Activated T-helper 1 cell treated with anti-CD3 and anti-CD28 coated beads, Interleukin-12 subunit alpha, Interleukin-12 subunit beta, Interleukin-2, Interleukin-4 antibody, amounts not matched to agents 30 ng/mL and 10 ng/mL and 1 ng/mL, durations not matched to agents 14 hours and 24 hours and 36 hours (primary cell): ENCODE measurements at places on chromosomes 3 and 15.

GRCh38 chr3:89098964-89099585 lies 8.3 kb upstream of the EPHA3 start:
- no peaks in the 10 kb centered on the region for H3K4me1 ChIP-seq
- no peak overlapping the region for H3K27ac ChIP-seq
- DNase-seq, result peak; percentile 9
- no peaks in the 10 kb centered on the region for H3K36me3 ChIP-seq

GRCh38 chr15:95866711-95867440 lies 463.6 kb upstream of the NR2F2 start:
- no peak for DNase-seq
- H3K27ac ChIP-seq, result no peak overlapping the region
- H3K36me3 ChIP-seq, result no peaks in the 10 kb centered on the region
- peaks cover 57% of the 10 kb centered on the region for H3K4me1 ChIP-seq
- no peak overlapping the region for H3K4me3 ChIP-seq
- H3K27me3 ChIP-seq, result peaks cover 28% of the 10 kb centered on the region

DNA sequence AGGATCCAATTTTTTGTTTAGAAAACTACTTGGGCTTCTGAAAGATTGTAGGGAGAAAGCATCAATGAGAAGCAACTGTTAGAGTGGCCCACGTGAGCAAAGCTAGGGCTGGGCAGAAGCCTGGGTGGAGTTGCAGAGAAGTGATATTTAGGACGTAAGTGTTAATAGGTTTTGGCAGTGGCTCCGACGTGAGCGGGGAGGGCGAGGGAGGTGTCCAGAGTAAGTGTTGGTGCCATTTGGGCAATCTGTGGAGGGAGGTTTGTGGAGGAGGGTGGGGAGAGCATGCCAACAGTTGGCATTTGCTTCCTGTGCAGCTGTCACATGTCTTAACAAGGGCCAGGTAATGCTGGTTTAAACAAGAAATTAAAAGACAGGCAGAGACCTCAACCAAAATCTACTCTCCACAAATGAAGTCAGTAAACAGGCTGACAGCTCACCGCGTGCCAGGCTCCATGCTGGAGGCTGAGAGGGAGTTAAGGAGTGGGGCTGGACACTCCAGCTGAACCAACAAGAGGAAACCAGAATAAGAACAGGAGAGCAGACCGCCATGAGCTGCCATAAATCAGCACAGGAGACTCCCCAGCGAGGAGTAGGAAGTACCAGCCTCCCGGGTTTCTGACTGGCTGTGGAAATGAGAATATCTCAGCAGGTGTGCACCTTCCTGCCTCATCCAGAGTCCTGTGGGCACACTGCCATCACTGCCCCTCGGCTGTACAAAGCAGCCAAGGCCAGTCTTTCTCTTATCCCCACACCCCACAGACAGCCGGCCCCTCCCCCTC lies 232.6 kb downstream of the ABHD5 start:
- H3K27me3 ChIP-seq, result peaks cover 26% of the 10 kb centered on the region
- H3K36me3 ChIP-seq, result no peaks in the 10 kb centered on the region
- H3K4me3 ChIP-seq, result no peak overlapping the region

GRCh38 chr3:35653347-35653746 lies 14.0 kb downstream of the ARPP21 start:
- H3K4me1 ChIP-seq, result no peaks in the 10 kb centered on the region
- no peak overlapping the region for H3K27ac ChIP-seq
- no peaks in the 10 kb centered on the region for H3K36me3 ChIP-seq
- no peak overlapping the region for H3K4me3 ChIP-seq
- no peak for DNase-seq

DNA sequence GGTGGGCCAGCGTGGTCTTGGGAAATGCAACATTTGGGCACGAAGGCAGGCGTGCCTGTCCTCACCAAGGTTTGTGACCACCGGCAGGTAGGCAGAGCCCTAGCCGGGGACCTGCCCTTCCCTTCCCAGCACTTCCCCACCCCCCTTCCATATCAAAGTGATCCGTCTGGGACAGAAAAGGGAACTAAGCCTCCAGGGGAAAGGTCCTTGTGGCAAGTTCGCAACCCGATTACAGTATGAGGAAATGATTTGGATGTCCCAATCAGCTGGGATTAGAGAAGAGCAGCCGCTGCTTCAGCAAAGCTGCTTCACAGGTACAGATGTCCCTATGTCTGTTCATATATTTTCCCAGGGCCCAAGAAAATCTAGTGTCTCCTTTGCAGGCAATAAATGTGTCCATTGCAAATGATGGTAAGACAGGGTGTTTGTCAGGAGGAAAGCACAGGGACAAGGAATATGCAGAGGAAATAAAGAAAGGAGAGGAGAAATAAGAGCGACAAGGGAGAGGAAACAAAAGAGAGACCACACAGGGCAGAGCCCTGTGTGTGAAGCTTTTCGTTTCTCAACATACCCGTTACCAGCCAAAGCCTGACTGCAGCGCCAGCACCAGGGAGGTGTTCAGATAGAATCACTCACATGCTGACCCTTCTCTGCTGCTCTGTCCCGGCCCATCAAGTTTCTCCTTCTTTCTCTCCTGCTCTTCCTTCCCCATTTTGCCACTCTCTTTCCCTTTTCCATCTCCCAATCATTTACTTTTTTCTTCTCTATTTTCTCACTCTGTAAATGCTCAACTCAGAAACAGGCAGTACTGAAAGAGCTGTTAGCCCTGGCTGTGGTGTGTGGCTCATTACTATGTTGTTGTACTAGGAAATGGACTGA lies 17.4 kb upstream of the SECISBP2L start:
- no peaks in the 10 kb centered on the region for H3K27me3 ChIP-seq
- DNase-seq, result no peak
- no peaks in the 10 kb centered on the region for H3K36me3 ChIP-seq
- no peak overlapping the region for H3K4me3 ChIP-seq
- H3K4me1 ChIP-seq, result peaks cover 9% of the 10 kb centered on the region

- no peak overlapping the region for H3K4me3 ChIP-seq
- no peaks in the 10 kb centered on the region for H3K4me1 ChIP-seq
- H3K27me3 ChIP-seq, result peaks cover 30% of the 10 kb centered on the region
- no peaks in the 10 kb centered on the region for H3K36me3 ChIP-seq
- H3K27ac ChIP-seq, result no peak overlapping the region
These were observed 53.0 kb upstream of the GYG1 start for GRCh38 chr3:148938306-148938705.

GRCh38 chr3:141336672-141337522 lies 31.4 kb upstream of the ZBTB38 start:
- peaks cover 1% of the 10 kb centered on the region for H3K36me3 ChIP-seq
- H3K4me3 ChIP-seq, result no peak overlapping the region
- H3K4me1 ChIP-seq, result no peaks in the 10 kb centered on the region
- no peak for DNase-seq

- DNase-seq, result no peak
- peaks cover 5% of the 10 kb centered on the region for H3K4me1 ChIP-seq
- peaks cover 7% of the 10 kb centered on the region for H3K27me3 ChIP-seq
- H3K4me3 ChIP-seq, result no peak overlapping the region
- no peaks in the 10 kb centered on the region for H3K36me3 ChIP-seq
- H3K27ac ChIP-seq, result no peak overlapping the region
These were observed 29.4 kb upstream of the EIF4A2 start for GRCh38 chr3:186754006-186754405.

DNA sequence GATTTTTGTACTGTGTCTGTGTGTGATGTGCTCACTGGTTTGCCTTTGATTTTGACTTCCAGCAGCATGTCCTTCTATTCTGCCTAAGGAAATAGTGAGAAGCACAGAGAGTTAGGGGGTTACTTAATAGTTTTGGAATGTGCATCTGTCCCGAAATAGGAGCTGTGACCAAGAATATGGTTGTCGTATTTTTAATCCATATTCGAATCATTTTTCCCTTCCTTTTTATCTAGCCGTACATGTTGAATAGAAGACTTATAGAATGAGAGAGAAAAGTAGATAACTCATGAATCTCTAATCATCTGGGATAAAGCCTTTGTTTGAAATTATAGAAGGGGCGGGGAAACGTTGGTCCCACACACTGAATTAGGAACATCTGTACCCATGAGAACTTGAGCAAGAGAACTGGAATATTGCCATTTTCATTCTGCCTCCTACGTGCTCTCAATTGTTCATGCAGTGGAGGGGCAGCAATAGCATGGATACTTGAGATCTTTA lies 23.6 kb downstream of the CRTC3 start:
- peaks cover 49% of the 10 kb centered on the region for H3K4me1 ChIP-seq
- no peaks in the 10 kb centered on the region for H3K27me3 ChIP-seq
- H3K36me3 ChIP-seq, result peaks cover 38% of the 10 kb centered on the region
- no peak overlapping the region for H3K27ac ChIP-seq
- no peak for DNase-seq

DNA sequence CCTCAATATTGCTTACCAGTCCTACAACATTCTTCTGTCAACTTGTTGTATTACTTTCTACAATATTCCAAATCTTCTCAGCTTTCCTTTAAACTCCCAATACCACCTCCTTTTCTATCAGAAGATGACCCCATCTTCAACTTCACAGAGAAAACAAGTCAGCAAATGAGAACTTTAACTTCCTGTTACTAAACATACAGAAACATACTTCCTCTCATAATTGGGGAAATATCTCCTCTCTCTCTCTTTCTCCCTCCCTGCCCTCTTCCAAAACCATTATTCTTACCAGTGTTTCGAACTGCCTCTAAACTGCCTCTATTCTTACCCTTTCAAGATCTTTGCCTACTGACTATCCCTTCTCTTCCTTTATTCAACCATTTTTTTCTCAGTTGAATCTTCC lies 1.8 kb upstream of the SNAP23 start:
- H3K4me1 ChIP-seq, result peaks cover 54% of the 10 kb centered on the region
- DNase-seq, result no peak
- H3K27ac ChIP-seq, result peak overlapping the region; percentile 2
- peak overlapping the region; percentile 45 for H3K4me3 ChIP-seq

- H3K4me3 ChIP-seq, result no peak overlapping the region
- peaks cover 5% of the 10 kb centered on the region for H3K4me1 ChIP-seq
- H3K27me3 ChIP-seq, result peaks cover 10% of the 10 kb centered on the region
- H3K36me3 ChIP-seq, result no peaks in the 10 kb centered on the region
These were observed 124.6 kb upstream of the IQSEC1 start for GRCh38 chr3:13197795-13198194.

DNA sequence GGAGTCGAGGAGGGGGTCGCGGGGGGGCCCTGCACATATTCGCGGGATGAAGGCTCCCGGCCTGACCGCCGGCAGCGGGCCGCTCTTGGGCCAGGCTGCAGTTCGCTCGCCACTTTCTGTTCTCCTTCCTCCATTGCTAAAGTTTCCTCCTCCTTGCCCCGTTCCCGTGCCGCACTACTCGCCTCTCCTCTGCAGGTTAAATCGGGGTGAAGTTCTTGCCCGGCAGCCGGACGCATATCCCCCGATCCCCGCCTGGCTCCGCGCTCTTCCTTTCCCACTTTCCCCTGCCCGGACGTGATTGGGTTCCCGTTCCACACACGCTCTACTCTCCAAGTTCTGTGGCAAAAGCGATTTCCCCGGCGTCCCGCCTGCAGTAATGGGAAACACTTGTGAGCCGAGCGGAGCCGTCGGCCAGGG lies 556 bp downstream of the CRYBG3 start:
- H3K36me3 ChIP-seq, result peaks cover 3% of the 10 kb centered on the region
- peak overlapping the region; percentile 92 for H3K27ac ChIP-seq
- peaks cover 34% of the 10 kb centered on the region for H3K27me3 ChIP-seq
- peaks cover 40% of the 10 kb centered on the region for H3K4me1 ChIP-seq
